T follicular helper cell (primary cell): ENCODE measurements at places on chromosomes 11 and 22.

- DNase-seq, result no peak
Measured at GRCh38 chr11:90705661-90706060, 482.8 kb upstream of the CHORDC1 start.

- DNase-seq, result no peak
Measured at GRCh38 chr22:42562279-42562678, 8.5 kb downstream of the SERHL2 start.

- DNase-seq, result no peak
Measured at GRCh38 chr22:24727218-24727851, 47.2 kb downstream of the PIWIL3 start.

GRCh38 chr11:83694191-83694910 lies 408.2 kb upstream of the CCDC90B start:
- DNase-seq, result no peak

DNA sequence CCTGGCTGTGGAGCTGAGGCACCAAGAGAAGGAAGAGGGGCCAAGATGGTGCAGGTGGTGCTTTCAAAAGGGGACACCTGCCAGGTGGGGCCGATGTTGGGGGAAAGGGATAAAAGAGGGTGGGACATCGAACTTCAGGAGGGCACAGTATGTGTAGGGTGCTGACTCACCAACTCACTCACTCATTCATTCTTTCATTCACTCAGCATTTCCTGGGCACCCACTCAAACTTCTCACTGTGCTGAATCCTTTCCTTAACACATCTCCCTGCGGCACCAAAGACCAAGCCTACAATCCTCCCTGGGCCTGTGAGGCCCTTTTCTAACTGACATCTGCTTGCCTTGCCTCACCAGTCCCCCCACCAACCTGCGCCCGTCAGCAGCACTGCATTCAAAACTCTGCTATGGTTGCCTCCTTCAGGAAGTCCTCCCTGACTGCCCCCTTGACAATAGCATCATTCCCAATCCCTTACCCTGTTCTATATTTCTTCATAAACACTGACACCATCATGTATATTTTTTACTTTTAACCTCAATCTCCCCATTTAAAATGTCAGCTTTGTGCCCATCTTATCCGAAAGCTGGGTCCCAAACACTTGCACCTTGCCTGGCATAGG lies 246.6 kb downstream of the MN1 start:
- DNase-seq, result no peak

DNA sequence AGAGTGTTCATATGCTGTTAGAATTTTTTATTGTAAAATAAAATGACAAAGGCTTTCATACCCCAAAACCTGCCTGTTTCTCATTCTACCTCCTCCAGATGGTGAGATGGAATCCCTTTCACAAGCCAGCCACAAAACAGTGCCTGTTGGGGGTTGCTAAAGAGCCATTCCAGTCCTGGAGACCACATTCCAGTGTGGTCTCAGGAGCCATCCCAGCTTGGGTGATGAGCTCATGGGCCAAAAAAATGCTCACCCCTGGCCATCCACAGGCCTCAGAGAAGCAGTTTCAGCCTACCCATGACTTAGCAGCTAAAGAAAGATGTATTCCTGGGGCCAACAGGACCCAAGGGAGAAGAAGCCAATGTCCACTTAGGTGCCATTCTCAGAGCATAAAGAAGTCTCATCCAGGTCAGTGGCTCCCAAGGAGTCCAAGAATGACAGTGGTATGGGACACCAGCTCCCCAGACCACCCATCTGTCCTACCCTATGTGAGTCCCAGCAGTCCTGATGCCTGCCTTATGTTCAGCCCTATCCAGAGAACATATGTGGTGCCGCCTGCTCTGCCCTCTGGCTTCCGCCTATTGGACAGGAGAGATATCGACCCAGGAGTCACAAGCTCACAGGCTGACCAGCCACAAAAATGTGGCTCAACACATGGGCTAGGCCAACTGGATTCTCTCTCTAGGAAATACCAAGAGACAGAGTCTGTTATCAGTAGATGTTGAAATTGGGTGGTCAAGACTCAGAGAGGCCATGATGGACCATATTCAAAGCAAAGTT lies 26.4 kb downstream of the C11orf91 start:
- no peak for DNase-seq

GRCh38 chr22:45047260-45047659 lies 37.5 kb upstream of the PHF21B start:
- no peak for DNase-seq

- DNase-seq, result no peak
Measured at GRCh38 chr22:39348909-39349505, 784 bp upstream of the SYNGR1 start.

- no peak for DNase-seq
Measured at GRCh38 chr11:28835790-28836189, 727.6 kb downstream of the METTL15 start.

- no peak for DNase-seq
Measured at GRCh38 chr11:33787076-33787475, 12.8 kb upstream of the FBXO3 start.

DNA sequence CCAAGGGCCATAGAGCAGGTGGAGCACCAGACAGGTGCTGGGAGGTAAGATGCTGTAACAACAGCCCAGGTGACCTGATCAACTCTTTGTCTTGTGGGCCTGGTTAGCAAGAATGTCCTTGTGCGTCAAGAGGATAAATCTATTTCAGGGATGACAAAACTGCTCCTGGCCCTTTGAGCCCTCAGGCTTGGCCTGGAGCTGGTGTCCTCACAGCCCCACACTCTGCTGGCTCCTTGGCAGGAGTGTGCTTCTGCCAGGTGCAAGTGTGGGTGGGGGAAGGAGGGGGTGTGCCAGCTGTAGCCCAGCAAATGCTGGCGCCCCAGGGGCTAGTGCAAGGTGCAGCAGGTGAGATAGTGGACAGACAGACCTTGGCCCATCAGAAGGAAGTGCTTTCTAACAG lies 19.5 kb downstream of the AMPD3 start:
- DNase-seq, result no peak

GRCh38 chr11:5228124-5228523 lies 1.3 kb upstream of the HBB start:
- DNase-seq, result no peak

- no peak for DNase-seq
Measured at GRCh38 chr22:38731703-38732161, 24.1 kb downstream of the SUN2 start.

DNA sequence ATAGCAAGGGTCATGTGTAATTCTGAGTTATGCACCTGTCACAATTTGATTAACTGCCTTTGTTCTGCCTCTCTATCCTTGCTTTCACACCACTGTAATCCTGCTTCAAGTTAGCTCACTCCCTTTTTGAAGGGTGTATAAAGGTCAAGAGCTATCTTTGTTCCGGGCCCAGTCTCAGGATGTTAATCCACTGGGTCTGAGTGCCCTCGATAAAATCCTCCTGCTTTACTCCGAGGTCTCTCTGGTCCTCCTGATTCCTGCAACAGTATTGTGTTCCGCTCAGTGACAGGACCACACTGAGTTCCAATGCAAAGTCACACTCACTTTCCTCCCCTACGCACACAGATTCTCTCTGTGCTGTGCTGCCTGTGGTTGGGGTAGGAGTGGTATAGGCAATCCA lies 186.5 kb downstream of the DYNC2H1 start:
- DNase-seq, result no peak

GRCh38 chr11:111632516-111633220 lies 30.4 kb downstream of the SIK2 start:
- no peak for DNase-seq

DNA sequence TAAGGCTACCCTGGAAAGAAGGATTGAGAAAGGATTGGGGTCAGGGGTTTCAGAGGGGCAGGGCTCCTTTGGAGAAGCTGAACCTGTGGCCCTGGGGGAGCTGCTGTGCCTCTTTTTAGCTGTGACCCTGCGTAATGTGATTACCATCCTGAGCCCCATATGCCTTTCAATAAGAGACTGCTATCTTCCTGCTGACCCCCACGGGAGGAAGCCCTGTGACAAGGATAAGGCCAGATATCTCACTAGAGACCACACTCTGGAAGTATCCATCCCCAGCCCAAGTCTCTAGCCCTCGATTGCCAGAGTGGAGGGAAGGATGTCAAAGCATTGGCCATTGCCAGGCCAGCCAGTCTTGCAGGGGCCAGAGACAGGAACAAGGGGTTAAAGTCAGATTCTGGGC lies 4.8 kb upstream of the SLC39A13 start:
- no peak for DNase-seq

GRCh38 chr11:94956963-94957362 lies 16.4 kb downstream of the CWC15 start:
- no peak for DNase-seq

DNA sequence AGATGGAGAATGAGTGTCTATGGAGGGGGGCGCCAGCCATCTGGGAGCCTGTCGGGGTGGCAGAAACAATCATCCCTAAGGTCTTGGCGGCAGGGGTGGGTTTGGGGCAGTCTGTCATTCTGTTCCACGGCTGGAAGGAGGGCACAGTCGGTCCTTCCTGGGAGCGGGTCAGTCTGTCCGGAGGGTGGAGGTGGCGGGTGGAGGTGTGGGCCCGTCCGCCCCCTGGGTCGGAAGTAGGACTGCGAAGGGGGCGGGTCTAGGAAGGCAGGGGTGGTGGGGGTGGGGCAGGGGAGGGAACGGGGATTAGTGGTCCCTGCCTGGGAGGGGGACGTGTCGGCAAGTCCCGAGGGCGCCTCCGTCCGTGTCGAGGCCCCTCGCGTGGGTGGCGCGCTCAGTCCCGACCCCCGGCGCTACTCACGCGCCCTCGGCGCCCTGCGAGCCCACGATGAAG lies 461 bp downstream of the TBC1D10A start:
- DNase-seq, result peak; percentile 13

GRCh38 chr22:23401111-23401909 lies 178.8 kb downstream of the IGLL1 start:
- no peak for DNase-seq

DNA sequence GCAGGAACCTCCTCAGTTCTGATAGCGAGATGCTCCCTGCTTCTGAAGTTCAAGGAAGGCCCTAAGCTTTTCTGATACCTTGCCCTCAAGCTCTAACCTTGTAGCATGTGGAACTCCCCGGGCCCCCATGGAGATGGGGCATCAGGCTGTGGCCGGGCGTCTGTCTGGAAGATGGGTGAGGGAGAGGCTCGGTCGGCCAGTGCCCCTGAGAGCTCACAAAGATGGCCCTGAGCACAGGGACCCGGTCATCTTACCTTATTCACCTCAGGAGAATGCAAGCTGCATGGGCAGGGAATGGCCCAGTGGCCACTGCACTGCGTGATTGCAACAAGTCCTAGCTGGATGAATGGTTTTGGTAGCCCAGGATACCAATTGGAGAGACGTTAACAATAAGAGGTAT lies 830.3 kb downstream of the TBC1D22A start:
- DNase-seq, result no peak

GRCh38 chr11:111324277-111324720 lies 26.0 kb downstream of the POU2AF3 start:
- no peak for DNase-seq

GRCh38 chr11:20453657-20454316 lies 66.3 kb downstream of the PRMT3 start:
- no peak for DNase-seq

DNA sequence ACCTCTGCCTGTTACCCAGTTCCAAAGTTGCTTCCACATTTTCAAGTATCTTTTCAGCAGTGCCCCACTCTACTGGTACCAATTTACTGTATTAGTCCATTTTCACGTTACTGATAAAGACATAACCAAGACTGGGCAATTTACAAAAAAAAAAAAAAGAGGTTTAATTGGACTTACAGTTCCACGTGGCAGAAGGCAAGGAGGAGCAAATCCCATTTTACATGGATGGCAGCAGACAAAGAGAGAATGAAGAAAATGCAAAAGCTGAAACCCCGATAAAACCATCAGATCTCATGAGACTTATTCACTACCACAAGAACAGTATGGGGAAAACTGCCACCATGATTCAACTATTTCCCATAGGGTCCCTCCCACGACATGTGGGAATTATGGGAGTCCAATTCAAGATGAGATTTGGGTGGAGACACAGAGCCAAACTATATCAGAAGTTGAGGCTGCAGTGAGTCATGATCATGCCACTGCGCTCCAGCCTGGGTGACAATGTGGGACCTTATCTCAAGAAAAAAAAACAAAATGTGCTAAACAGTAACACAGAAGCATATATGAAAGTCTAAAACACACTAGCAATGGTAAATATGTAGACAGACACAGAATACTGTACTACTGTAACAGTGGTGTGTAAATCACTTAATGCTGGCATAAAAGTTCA lies 190.3 kb upstream of the ZC3H12C start:
- DNase-seq, result no peak

GRCh38 chr11:99079576-99079975 lies 58.8 kb downstream of the CNTN5 start:
- DNase-seq, result no peak

GRCh38 chr11:114082767-114083181 lies 23.3 kb downstream of the ZBTB16 start:
- no peak for DNase-seq

DNA sequence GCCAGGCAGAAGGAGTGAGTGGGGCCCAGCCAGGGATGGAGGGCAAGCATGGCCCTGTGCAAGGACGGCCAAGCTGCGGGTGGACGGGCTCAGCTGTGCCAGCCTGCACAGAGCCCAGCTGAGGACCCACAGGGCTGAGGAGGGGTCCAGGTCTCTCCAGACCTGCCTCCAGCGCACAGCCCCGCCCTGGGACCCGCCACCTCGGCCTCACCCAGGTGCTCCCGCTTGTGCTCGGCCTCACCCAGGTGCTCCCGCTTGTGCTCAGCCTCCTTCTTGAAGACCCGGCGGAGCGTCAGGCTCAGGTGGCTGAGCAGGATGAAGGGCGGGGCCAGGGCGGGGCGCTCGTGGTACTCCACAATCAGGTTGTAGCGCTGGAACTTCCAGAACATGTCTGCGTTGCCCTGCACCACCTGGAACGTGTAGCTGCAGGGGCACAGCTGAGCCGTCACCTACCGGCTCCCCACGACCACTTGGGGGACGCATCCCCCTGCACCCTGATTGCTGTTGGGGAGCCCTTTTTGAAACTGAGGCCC lies 6.4 kb downstream of the TSSC4 start:
- no peak for DNase-seq

GRCh38 chr11:64327375-64327774 lies 9.5 kb downstream of the PRDX5 start:
- DNase-seq, result no peak

- no peak for DNase-seq
Measured at GRCh38 chr11:57778318-57779037, 16.9 kb downstream of the CTNND1 start.

- no peak for DNase-seq
Measured at GRCh38 chr22:39184586-39185577, 32.4 kb upstream of the CBX7 start.

DNA sequence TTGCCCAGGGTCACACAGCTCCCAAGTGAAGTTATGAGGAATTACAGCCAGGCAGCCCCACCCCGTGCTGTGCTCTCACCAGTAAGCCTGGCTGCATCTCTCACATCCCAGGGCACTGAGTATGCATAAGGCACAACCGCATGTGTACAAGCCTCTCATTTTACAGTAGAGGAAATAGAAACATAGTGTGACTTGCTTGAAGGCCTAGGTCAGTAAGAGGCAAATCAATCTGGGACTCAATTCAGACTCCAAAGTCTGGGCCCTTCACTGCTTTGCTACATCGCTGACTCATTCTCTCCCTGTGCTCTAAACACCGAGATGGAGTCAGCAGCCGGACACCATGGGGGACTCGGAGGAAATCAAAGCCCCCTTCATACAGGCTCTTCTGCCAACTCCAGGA lies 7.9 kb downstream of the ABTB2 start:
- no peak for DNase-seq

GRCh38 chr11:8610532-8611116 lies 16.6 kb upstream of the STK33 start:
- DNase-seq, result peak; percentile 19
